Stimulated activated CD4-positive, alpha-beta T cell treated with anti-CD3 and anti-CD28 coated beads, TNF-alpha, amount 100 ng/mL, for 4 hours (primary cell): ENCODE measurements at places on chromosomes 3 and 15.
A peak's percentile ranks its signal among the peaks of the same experiment; 100 is the strongest.

DNA sequence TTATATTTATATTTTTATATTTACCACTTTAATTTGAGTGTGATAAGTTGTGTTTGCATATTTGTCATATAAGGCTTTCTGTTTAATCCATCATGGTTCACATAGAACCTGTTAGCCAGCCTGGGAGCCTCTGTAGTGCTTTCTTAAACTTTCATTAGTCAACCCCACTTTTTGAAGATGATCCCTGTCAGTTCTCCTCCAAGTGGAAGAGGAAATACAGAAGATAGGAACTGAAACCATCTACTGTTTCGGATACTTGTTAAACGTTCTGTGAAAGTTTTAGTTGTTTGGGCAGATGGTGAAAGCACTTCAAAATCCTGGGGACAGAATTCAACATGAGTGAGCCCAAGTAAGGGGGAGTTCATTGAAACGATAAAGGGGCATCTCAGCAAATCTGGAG is 4.6 kb upstream of the SAMMSON start:
- DNase-seq = no peak

DNA sequence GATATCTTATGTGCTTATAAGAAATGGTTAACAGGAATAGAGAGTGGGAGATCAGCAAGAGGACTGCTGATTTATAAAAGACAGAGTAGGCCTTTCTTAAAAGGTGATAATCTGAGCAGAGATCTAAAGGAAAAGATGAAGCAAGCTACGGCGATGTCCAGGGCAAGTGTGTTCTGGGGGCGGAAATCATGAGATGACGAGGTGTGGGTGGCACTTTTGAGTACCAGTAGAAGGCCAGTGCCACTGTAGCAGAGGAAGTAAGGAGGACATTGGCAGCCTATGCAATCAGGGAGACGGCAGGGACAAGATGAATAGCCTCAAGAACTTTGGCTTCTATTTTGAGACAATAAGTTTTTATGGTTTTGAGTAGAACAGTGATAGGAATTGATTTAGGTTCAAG is 492.4 kb downstream of the FHIT start:
- DNase-seq = no peak

DNA sequence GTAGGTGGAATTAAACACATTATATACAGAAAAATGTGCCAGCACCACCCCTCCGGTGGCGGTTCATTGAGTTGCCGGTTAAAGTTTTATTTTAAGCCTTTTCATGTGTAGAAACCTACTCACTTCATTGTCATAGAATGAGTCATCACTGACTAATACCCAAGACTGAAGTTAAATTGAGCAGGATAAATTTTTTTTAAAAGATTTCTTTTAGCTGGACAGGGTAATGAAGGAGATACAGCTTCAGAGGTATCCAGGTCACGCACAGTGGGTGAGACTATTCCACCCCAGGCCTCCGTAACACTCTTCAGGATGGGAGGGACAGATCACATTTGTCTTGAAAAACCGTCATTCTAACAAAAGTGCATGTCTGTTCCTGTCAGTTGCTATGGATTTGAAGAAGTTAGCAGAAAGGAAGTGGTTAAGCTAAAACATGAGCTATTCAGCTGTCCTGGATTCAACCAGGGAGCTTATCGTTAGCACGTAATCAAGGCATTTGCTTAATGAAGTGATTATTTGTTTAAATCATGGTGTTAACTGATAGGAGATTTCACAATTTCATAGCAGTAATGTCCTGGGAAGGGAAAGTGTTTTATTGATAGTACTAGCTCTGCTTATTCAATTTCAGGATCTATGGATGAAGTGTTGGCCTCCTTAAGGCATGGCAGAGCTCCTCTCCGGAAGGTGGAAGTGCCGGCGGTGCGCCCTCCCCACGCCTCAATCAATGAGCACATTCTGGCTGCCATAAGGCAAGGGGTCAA is 23.4 kb downstream of the WHAMM start:
- DNase-seq = peak; percentile 27

GRCh38 chr3:172669021-172669420 is 41.8 kb downstream of the NCEH1 start:
- DNase-seq = no peak

GRCh38 chr15:76391309-76391708 is 54.7 kb downstream of the ISL2 start:
- DNase-seq = no peak

- no peak for DNase-seq
Measured at GRCh38 chr15:80003171-80003570, 32.2 kb upstream of the BCL2A1 start.

GRCh38 chr3:47661121-47661752 is 82.6 kb upstream of the CSPG5 start:
- no peak for DNase-seq

- DNase-seq = no peak
Measured at GRCh38 chr3:190534386-190534785, 20.5 kb downstream of the IL1RAP start.

DNA sequence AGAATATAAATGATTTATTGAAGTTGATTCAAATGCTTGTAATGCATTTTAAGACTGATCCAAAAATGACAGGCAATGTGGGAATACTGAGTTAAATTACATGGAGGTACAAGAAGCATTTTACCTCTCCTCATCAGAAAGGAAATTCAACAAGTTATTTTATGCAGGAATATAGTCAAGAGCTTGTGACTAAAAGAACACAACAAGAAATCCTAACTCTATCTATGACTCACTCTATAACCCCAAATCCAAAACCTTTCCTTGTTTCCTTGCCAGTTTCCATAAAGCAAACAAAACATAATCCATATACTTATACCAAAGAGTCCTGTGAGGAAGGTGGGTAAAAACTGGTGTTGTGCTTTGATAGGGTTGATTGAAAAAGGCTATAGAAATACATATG is 30.8 kb downstream of the SIN3A start:
- DNase-seq = no peak

- no peak for DNase-seq
Measured at GRCh38 chr3:108117241-108117775, 26.5 kb upstream of the CD47 start.

- DNase-seq = no peak
Measured at GRCh38 chr3:20873235-20873634, 687.2 kb upstream of the SGO1 start.

- no peak for DNase-seq
Measured at GRCh38 chr3:62295571-62295970, 77.8 kb downstream of the FEZF2 start.

- no peak for DNase-seq
Measured at GRCh38 chr3:78893161-78893560, 874.6 kb downstream of the ROBO1 start.

GRCh38 chr3:143190101-143190500 is 70.5 kb downstream of the CHST2 start:
- no peak for DNase-seq

DNA sequence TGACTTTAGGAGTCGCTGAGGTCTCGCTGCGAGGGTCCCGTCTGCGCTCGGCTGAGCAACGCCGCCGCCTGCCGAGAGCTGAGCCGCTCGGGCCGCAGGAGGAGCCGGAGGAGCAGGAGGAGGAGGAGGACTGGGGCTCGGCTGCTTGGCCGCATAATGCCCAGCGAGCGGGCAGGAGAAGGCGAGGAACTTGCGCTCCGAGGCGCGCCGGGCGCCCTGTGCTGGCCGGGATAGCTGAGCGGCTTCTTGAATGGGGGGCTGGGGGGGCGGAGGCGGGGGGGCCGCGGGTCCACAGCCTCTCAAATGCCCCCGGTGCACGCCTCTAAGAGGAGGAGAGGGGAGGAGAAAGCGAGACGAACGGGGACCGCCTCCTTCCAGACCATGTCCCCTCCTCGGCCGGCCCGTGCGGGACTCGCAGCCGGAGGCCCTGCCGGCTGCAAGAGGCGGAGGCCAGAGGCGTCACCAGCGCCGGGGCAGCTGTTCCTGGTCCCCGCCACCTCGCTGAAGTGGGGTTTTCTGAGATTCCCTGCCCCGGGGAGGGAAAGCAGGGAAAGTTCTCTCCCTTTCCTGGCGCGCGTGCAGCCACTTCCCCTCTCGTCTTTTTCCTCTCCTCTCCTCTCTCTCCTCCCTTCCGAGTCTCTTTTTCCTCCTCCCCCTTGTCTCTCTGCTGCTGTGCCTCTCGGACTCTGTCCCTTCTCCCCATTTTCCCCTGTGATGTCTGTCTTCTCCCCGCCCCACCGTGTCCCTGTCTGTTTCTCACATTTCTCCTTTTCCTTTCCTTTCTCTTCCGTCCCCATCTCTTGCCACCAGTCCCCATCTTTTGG is at the start of gene ADAMTS9:
Gene ADAMTS9, minus strand, starts transcription at position 220 of the 824 bp plus-strand sequence. CDS start 343 bp downstream, outside the sequence.
- no peak for DNase-seq

DNA sequence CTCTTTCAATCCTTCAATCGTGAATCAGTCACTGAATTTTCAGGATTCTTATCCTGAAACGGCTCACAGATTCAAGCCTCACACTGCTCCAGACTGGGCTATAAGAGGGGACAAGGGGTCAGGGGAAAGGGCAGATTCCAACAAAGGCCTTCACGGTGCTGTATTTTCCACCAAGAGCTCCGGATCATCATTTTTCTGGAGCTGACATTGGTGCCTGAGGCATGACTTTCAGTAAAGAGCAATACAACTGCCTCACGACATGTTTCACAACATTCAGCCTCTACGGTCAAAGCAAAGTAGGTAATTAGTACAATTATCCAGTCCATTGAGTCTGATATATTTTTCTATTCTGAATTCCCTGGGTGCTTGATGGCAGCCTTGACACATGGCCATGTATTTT is 185.0 kb upstream of the PRICKLE2 start:
- DNase-seq = no peak

DNA sequence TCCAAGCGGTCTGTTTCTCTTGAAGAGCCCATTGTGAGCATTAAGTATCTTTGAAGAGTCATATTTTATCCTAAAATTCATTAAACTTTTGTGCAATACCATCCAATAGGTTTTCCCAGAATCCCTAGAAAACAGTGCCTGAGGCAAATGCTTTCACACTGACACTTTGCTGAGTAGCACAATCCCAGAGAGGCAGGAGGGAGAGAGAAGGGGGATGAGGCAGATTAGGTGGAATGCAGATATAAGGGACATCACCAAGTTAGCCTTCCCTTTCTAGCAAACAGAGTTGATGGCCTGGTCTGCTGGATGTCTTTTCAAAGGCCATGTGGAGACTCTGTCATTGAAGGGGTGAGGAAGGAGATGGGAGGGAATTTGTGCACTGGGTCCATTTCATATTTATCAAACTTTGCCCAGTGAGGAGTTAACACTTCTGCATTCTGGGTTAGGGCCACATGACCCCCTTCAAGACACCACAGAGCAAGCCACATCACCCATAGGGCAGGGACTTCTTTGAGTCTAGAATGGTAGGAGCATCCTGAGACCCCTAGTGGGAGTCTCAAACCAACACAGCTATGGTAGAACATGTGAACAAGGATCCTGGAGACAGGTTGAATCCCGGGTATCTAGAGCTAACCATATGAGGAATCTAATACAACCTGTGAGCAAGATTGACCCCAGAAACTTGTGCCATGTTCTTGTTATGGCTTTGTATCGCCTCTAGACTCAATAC is 32.0 kb upstream of the SEMA6D start:
- DNase-seq = no peak

DNA sequence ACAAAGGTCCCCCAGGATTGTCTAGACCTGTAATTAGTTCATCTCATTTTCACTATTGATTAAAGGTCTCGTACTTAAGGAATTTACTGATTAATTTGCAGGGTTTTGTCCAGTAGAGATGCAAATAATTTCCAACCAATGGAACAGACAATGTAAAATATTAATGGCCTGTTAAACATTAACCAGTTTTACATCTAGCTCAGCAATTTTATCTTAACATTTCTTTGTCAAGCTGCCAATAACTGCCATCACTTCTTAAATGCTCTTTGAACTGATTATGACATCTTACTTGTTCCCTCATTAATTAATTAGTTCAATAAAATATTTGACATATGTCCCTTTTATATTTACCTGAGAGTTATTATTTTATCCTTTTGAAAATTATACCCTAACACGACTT is 9.4 kb upstream of the STRIT1 start:
- DNase-seq = no peak

DNA sequence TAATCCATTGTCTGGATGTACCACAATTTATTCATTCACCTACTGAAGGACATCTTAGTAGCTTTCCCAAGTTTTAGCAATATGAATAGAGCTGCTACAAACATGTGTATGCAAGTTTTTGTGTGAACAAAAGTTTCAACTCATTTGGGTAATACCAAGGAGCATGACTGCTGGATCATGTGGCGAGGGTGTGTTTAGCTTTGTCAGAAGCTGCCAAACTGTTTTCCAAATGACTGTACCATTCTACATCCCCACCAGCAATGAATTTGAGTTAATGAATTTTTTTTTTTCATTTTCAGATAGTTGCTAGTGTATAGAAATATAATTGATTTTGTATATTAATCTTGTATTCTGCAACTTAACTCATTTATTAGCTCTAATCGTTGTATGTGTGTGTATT is 20.0 kb upstream of the ELP6 start:
- no peak for DNase-seq

GRCh38 chr3:9224490-9224889 is 25.0 kb downstream of the SRGAP3 start:
- no peak for DNase-seq

GRCh38 chr3:155646128-155646527 is 98.7 kb downstream of the PLCH1 start:
- no peak for DNase-seq

DNA sequence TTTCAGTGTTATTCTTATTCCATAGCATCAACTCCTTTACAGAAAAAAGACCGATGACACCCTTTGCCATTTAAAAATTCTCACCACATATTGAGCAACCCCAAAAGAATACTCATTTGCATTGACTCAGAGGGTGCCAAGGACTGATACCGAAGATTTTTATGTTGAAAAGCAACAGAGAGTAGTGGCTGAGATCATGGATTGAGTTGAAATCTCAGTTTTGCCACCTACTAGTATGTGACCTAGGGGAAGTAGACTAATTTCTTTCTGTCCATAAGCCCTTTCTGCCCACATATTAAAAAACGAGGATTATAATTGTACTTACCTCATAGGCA is 313.9 kb upstream of the SATB1 start:
- no peak for DNase-seq

GRCh38 chr3:107660306-107660976 is 137.7 kb downstream of the BBX start:
- DNase-seq = no peak

DNA sequence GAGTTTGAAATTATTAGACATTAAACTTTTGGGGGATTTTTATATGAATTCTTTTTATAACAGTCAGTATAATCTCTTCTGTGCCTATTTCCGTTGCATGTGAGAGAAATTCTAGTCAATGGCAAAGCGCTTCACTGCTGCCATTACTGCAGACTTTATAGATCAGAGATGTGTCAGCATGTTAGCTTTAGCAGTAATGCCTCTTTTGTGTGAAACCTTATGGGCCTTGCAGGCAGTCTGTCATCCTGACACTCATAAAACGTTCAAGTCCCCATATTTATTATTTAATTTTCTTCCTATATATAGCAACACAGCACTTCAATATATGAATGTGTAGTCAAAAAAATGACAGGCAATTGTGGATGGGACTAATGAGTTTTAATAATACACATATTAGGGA is 191.0 kb downstream of the NLGN1 start:
- no peak for DNase-seq

- no peak for DNase-seq
Measured at GRCh38 chr15:80211976-80212375, 40.0 kb downstream of the CTXND1 start.

DNA sequence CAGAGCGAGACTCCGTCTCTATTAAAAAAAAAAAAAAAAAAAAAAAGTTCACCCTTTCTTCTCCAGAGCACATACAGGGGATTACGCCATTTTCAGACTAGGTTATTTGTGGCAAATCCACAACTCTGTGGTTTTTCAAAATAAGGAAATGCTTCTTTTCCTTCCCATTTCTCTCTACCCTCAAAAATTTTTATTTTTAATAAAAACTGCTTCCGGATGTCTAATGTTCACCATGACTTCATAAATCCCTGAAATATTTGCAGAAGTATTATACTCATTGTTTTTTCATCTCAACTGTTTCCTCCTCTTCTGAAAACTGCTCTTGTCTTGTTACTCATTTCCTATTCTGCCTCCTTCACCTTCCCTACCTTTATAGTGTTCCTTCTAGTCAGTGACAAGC is 45.0 kb upstream of the SLC12A8 start:
- DNase-seq = no peak
